ENCODE measurements at places on chromosomes 1 and 21. TPM values are rescaled to one million over a fixed set of nuclear protein-coding genes. Genes with fewer than 3 reads are reported as not detected.
A peak's percentile ranks its signal among the peaks of the same experiment; 100 is the strongest.

The OR14K1 gene
- not detected for total RNA-seq

The ALPL gene
- total RNA-seq, result 1.5 TPM

The CHAF1B gene
- total RNA-seq, result 1.0 TPM

The HAX1 gene
- total RNA-seq, result 152 TPM

The SMYD3 gene
- total RNA-seq, result 69.4 TPM

The RNF11 gene
- 116 TPM for total RNA-seq

The IL20 gene
- not detected for total RNA-seq

The SPRTN gene
- total RNA-seq, result 13.1 TPM

The RHCE gene
- total RNA-seq, result 0.26 TPM

- no peak for DNase-seq
- H3K4me1 ChIP-seq, result peaks cover 2% of the 10 kb centered on the region
- no peaks in the 10 kb centered on the region for H3K36me3 ChIP-seq
- H3K27me3 ChIP-seq, result no peaks in the 10 kb centered on the region
- no peak overlapping the region for H3K4me3 ChIP-seq
Observed at GRCh38 chr1:178846306-178846705, 24.6 kb downstream of the ANGPTL1 start.

GRCh38 chr1:145962157-145963102 lies 1.9 kb downstream of the ANKRD34A start:
- no peaks in the 10 kb centered on the region for H3K27me3 ChIP-seq
- H3K4me3 ChIP-seq, result peak overlapping the region; percentile 58
- H3K36me3 ChIP-seq, result peaks cover 1% of the 10 kb centered on the region
- H3K27ac ChIP-seq, result peak overlapping the region; percentile 87
- peaks cover 31% of the 10 kb centered on the region for H3K4me1 ChIP-seq

DNA sequence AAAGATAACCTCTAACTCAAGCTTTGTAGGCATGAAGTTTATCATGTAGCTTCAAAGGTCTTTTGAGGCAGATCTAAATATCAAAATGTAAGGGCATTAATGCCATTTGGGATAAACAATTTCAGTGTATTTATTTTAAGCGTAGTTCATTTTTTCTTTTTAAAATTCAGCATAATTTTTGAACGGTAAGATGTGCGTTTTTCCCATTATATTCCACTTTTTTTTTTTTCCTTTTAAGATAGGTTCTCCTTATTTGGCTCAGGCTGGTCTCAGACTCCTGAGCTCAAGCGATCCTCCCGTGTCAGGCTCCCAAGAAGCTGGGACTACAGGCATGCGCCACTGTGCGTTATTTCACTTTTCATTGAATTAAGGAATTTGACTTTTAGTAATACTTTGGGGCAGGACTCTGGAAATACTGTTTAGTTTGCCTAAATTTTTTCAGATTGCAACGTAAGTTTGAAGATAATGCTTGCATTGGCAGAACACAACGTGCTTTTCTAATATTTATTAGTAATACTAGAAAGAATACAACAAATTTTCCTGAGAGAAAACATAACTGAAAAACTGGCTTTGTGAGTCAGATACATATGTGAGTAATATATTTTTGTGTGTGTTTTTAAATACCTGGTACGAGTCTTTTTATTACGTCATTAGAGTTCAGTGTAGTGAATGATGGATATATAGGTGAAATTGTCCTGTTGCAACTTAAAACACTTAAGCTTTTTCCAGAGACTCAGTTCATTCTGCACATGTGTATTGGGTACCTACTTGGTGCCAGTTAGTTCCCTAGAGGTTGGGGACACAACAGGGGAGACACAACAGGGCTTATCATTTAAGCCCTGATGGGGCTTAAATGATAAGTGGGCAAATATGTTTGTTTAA lies 2.2 kb downstream of the RALGPS2 start:
- H3K4me3 ChIP-seq, result peak overlapping the region; percentile 87
- H3K4me1 ChIP-seq, result no peaks in the 10 kb centered on the region
- no peaks in the 10 kb centered on the region for H3K27me3 ChIP-seq
- H3K27ac ChIP-seq, result no peak overlapping the region

- H3K4me3 ChIP-seq, result no peak overlapping the region
- H3K36me3 ChIP-seq, result peaks cover 1% of the 10 kb centered on the region
Observed at GRCh38 chr21:41233916-41234315, 66.0 kb downstream of the BACE2 start.

DNA sequence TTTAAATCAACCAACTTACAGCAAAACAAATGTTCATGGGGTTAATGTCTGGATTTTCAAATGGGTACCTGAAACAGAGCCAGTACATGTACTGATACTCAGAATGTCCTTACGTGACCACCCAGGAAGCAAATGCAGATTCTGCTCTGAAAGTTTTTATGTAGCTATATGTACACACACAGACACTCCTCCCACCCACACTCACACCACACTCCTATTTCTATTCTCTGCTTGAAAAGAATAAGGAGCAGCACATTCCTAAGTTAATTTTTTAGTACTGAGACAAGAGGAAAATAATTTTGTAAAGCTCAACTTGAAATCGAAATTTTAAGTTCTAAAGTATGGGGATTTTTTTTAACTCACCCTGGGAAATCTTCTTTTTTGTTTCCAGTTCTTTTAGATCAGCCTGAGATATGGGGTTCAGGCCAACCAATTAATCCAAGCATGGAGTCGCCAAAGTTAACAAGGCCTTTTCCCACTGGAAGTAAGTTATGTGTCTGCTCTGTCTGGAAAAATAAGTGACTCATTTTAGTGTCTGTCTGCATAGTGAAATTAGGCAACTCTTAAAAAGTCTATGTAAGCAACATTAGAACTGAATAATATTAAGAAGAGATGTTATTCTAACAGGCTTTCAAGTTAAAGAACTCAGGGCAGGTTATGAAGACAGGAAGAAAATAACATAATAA lies 75.5 kb upstream of the DYNLT5 start:
- no peaks in the 10 kb centered on the region for H3K27me3 ChIP-seq
- peak; percentile 95 for DNase-seq
- no peak overlapping the region for H3K4me3 ChIP-seq
- peaks cover 2% of the 10 kb centered on the region for H3K36me3 ChIP-seq

DNA sequence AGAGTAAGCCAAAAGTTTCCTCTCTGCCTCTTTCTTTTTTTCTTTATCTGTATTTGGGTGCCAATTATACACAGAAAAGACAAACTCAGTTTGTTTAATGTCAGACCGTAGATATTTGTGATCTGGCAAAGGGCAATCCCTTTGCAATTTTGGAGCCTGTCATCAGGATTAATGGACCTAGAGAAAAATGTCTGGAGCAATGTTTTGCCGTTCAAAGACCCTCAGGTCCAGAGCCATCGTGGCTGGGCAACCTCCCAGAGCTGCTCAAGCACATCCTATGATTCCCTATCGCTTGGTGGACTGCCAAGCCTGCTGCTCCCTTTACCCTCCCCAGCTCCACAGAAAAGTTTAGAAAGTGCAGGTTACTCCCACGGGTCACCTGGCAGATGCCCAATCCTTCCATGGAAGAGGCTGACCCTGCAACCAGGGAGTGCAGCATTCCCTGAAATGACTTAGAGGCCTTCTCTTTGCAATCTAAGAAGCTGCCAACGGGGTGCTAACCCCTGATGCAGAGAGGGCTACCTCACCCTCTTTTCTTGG lies 112.5 kb upstream of the NGF start:
- H3K36me3 ChIP-seq, result no peaks in the 10 kb centered on the region
- H3K27ac ChIP-seq, result no peak overlapping the region
- no peak overlapping the region for H3K4me3 ChIP-seq
- peaks cover 9% of the 10 kb centered on the region for H3K4me1 ChIP-seq

DNA sequence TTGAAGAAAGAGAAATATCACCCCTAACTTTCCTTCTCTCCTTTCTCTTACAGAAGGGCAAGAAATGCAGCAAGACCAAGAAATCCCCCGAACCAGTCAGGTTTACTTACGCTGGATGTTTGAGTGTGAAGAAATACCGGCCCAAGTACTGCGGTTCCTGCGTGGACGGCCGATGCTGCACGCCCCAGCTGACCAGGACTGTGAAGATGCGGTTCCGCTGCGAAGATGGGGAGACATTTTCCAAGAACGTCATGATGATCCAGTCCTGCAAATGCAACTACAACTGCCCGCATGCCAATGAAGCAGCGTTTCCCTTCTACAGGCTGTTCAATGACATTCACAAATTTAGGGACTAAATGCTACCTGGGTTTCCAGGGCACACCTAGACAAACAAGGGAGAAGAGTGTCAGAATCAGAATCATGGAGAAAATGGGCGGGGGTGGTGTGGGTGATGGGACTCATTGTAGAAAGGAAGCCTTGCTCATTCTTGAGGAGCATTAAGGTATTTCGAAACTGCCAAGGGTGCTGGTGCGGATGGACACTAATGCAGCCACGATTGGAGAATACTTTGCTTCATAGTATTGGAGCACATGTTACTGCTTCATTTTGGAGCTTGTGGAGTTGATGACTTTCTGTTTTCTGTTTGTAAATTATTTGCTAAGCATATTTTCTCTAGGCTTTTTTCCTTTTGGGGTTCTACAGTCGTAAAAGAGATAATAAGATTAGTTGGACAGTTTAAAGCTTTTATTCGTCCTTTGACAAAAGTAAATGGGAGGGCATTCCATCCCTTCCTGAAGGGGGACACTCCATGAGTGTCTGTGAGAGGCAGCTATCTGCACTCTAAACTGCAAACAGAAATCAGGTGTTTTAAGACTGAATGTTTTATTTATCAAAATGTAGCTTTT lies 2.4 kb downstream of the CCN1 start:
- peak overlapping the region; percentile 55 for H3K4me3 ChIP-seq
- H3K27me3 ChIP-seq, result no peaks in the 10 kb centered on the region
- DNase-seq, result peak; percentile 55
- peaks cover 4% of the 10 kb centered on the region for H3K4me1 ChIP-seq
- H3K27ac ChIP-seq, result peak overlapping the region; percentile 96

- no peak overlapping the region for H3K27ac ChIP-seq
- no peaks in the 10 kb centered on the region for H3K36me3 ChIP-seq
- no peaks in the 10 kb centered on the region for H3K4me1 ChIP-seq
- H3K27me3 ChIP-seq, result no peaks in the 10 kb centered on the region
Observed at GRCh38 chr1:36572906-36573305, 90.2 kb upstream of the CSF3R start.

GRCh38 chr1:59879574-59879973 lies 47.0 kb downstream of the CYP2J2 start:
- no peaks in the 10 kb centered on the region for H3K27me3 ChIP-seq
- no peak overlapping the region for H3K4me3 ChIP-seq
- H3K36me3 ChIP-seq, result no peaks in the 10 kb centered on the region
- no peak overlapping the region for H3K27ac ChIP-seq
- DNase-seq, result peak; percentile 75

DNA sequence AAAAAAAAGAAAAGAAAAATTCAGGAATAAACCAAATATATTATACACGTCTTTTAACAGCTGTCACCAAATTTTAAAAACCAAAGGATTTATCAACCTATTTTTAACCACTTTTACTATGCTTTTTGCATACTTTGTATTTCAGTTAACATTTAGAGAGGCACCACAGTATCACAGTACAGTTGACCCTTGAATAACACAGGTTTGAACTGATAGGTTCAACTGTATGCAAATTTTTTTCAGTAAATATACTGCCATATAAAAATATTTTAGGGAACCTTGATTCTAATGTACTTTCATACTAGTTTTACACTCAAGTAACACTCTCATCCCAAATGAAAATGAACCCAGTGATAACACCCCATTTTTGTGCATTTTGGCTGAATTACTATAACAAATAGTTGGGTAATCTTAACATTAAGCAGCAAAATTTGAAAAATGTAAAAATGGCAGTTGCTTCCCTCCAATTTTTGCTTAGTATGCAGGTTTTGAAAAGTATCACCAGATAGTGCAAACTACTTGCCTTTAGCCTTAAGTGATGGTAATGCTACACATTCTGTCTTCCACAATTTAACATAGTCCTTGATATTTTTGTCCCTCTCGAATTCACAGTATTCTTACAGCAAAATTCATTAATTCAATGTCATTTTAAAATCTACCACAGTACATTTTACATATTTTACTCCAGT lies 10.8 kb upstream of the ADCY10 start:
- no peaks in the 10 kb centered on the region for H3K27me3 ChIP-seq
- DNase-seq, result no peak
- H3K4me3 ChIP-seq, result no peak overlapping the region
- H3K27ac ChIP-seq, result no peak overlapping the region
- no peaks in the 10 kb centered on the region for H3K36me3 ChIP-seq

DNA sequence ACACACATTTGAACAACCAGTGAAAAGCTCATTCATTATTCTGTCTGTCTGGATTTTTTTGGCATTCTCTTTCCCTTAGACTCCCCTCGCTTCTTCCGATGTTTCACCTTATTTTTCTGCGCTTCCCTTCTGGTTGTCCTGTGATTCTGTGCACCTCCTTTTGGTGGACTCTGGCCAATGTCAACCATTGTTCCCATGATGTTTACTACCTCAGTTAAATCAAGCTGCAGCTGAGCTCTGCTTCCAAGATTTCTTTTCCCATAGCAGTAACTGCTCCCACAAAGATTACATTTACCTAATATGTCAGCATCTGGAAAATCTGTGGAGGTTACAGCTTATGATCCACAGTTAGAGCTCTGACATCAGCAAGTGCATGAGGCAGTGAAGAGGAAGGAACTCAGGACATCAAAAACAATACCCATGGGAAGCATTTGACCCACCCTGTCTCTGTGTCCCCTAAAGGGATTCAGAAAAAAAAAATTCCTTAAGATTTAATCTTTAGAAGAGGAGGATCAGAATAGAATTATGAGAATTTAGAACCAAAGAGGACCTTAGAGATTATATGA lies 69.9 kb upstream of the ADAMTS5 start:
- H3K27me3 ChIP-seq, result no peaks in the 10 kb centered on the region
- H3K4me1 ChIP-seq, result no peaks in the 10 kb centered on the region
- no peak overlapping the region for H3K4me3 ChIP-seq
- DNase-seq, result no peak
- no peak overlapping the region for H3K27ac ChIP-seq

DNA sequence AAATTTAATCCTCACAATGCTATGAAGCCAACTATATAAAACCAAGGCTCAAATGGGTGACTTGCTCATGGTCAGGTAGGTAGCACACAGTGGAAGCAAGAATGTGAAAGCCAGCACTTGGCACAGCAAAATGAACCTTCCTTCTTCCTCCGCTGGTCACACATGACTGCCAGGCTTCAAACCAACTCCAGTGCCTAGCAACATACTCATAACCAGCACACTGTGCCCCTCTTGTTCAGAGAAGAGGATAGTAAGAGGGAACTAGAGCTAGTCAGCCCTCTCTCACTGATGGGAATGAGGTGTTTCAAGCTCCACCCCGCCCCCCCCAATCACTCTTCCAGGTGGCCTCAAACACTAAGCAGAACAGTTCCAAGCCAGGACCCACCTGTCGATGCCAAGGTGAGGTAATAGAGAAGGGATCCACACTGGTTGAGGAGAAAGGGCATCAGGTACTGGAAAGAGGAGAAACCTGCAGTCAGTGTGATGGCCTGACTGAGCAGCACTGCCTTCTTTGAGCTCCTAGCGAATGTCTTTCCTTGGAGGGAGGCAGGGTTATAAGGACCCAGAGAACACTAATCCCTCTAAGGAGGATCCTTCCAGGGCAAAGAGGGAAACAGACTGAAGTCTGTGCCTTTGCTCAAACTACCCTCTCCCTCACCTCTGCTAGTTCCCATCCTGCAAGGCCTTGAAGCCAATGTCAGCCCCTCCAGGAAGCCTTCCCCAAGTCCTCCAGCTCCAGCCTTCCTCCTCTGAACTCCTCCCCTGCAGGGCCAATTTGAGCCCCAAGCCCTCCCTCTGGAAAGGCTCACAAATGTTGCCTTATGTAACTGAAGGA lies 1.2 kb downstream of the TMEM234 start:
- peaks cover 20% of the 10 kb centered on the region for H3K4me1 ChIP-seq
- peak overlapping the region; percentile 77 for H3K4me3 ChIP-seq
- H3K27ac ChIP-seq, result peak overlapping the region; percentile 100
- DNase-seq, result no peak
- H3K36me3 ChIP-seq, result peaks cover 18% of the 10 kb centered on the region

GRCh38 chr21:37337831-37338230 lies 28.7 kb upstream of the DYRK1A start:
- no peaks in the 10 kb centered on the region for H3K36me3 ChIP-seq
- DNase-seq, result no peak
- peaks cover 7% of the 10 kb centered on the region for H3K4me1 ChIP-seq
- H3K27ac ChIP-seq, result no peak overlapping the region
- H3K4me3 ChIP-seq, result no peak overlapping the region

Data from fibroblast of lung (primary cell).